ENCODE measurements at places on chromosomes 13 and 19.

- no peak for DNase-seq
These were observed 124.1 kb upstream of the SPACA7 start for GRCh38 chr13:112251930-112252585.

GRCh38 chr19:6087074-6087571, 23.2 kb downstream of the RFX2 start:
- DNase-seq, result no peak

GRCh38 chr13:108166078-108166477, 49.3 kb downstream of the LIG4 start:
- DNase-seq, result no peak

DNA sequence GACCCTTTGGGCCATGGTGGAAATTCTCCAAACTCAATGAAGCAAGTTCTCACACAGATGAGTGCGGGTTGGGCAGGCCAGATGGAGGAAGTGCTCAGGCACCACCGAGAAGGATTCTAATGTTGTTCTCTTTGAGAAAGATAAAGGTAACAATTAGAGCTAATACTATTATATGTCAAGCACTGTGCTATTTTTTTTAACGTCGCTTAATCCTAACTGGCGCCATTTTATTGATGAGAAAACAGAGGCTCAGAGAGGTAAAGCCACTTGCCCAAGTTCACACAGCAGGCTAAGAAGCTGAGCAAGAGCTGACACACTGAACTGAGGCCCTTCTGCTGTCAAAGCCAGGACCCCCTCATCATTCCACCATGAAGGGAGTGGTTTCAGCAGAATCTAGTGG, 1.0 kb downstream of the FBL start:
- DNase-seq, result no peak

GRCh38 chr19:1745589-1746031, 7.7 kb upstream of the ONECUT3 start:
- DNase-seq, result no peak

- no peak for DNase-seq
These were observed 173.2 kb downstream of the FLT1 start for GRCh38 chr13:28321756-28322155.

GRCh38 chr19:10920781-10921180, 7.7 kb downstream of the YIPF2 start:
- DNase-seq, result no peak

DNA sequence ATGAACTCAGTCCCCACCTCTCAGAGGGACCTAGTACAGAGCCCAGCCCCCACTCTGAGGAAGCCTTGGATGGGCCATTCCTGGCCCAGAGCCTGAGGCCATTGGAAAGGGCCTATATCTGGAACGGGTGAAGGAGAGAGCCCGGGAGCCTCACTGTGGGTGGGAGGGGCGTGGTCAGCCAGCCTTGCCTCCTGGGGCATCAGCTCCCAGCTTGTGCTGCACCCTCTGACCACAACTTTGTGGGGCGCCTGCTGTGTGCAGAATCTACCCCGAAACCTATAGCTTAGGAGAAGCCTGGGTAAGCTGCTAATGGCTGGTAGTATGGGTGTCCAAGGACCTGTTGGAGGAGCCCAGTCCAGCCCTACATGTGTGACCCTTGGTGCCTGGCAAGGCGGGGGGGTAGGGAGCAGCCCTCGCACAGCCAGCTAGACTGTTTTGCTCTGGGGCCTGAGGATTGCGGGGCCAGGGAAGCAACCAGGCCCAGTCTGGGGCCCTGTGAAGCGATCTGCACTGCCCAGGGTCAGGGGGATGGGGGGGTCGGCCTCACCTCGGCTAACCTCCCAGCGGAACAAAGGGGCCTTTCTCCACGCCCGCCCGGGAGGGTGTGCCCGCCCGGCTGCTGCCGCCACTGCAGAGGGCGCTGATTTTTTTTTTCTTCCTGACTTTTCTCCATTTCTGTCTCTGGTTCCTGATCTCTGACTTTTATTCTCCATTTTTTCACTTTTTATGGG, 42.3 kb downstream of the LYL1 start:
- no peak for DNase-seq

- no peak for DNase-seq
These were observed 15.9 kb downstream of the CYTH2 start for GRCh38 chr19:48484931-48485612.

DNA sequence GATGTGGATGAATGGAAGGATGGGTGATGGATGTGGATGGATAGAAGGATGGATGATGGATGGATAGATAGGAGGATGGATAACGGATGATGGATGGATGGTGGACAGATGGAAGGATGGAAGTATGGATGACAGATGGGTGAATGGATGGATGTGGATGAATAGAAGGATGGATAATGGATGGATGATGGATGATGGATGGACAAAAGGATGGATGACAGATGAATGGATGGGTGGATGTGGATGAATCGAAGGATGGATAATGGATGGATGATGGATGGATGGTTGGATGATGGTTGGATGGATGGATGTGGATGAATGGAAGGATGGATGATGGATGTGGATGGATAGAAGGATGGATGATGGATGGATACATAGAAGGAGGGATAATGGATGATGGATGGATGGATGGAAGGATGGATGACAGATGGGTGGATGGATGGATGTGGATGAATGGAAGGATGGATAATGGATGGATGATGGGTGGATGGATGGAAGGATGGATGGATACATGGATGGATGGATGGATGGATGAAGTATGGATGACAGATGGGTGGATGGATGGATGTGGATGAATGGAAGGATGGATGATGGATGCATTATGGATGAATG, 39.3 kb downstream of the TMEM255B start:
- no peak for DNase-seq

DNA sequence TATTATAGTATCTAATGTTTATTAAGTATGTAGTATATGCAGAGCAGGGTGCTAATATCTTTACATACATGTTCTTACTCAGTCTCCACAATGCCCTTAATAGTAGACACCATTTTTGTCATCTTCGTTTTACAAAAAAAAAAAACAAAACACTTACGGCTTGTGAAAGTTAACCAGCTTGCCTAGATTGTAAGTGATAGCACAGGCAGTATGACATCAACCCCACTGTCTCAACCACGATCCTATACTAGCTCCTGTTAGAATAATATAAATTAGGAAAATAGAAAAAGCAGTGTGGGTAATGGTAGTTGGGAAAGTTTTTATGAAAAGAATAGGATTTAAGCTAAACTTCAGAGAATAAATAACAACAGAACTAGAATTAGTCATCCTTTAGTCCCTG, 34.3 kb downstream of the MICU2 start:
- no peak for DNase-seq

- peak; percentile 41 for DNase-seq
These were observed 63.1 kb downstream of the SPATA13 start for GRCh38 chr13:24223341-24224231.

DNA sequence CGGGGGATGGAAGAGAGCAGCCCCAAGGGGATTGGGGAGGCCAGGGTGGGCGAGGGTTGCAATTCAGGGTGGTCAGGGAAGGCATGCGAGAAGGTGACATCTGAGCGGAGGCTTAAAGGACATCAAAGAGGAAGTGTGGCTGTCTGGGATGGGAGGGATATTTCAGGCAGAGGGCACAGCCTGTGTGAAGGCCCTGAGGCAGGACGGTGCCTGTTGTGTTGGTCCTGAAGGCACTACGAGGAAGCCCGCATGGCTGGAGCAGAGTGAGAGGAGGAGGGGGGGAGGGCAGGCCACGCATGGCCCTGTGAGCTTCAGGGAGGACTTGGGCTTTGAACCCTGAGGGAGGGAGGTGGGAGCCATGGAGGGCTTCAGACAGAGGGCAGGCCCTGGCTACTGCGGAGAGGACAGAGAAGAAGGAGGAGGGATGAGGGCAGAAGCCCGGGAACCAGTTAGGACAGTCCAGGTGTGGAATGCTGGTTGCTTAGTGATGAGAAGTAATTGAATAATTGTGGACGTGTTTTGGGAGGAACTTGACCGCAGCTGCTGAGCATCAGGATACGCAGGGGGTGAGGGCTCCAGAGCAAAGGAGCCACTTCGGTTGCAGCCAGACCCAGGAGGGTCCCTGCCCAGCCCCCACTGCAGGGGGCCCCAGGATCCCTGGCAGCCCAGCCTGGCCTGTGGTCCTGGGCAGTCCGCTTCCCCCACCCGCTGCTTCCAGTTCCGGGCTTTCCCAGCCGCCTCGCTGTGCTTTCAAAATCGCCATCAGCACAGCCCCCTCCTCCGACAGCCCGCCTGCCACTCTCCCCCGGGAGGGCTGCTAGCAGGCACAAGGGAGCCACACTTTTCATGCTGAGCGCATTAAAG, 6.2 kb downstream of the TLE6 start:
- DNase-seq, result no peak

DNA sequence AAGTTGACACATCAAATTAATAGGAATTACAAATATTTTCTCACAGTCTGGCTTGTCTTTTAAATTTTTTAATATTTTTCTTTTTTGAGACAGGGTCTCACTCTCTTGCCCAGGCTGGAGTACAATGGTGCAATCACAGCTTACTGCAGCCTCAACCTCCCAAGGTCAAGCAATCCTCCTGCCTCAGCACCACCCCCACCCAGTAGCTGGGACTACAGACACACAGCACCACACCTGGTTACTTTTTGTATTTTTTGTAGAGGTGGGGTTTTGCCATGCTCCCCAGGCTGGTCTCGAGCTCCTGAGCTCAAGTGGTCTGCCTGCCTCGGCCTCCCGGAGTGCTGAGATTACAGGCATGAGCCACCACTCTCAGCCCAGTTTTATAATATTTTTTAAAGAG, 72.0 kb downstream of the SPATA13 start:
- no peak for DNase-seq

- DNase-seq, result no peak
These were observed 24.4 kb downstream of the B3GLCT start for GRCh38 chr13:31224174-31224669.

DNA sequence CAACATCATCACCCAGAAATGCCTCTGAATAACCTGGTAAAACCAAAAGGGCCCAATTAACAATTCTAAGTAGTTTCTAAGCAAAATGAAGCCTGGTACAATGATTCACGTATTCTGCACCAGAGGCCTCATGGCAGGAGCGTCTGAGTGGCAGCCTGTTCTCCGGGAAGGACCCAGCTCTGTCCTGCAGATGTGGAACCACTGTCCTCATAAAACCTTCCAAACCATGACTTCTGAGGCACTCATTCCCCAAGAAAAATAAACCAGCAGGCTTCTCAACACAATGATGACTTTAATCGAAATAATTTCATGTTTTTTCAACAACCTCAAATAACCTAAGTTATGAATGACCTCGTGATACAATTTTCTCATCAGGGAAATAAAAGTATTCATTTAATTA, 89.9 kb downstream of the STK24 start:
- DNase-seq, result no peak
